SJSA1 (cell line): ENCODE measurements at places on chromosomes 11 and 22.

GRCh38 chr22:46122511-46122971 is 27.8 kb upstream of the PPARA start:
- DNase-seq, result peak; percentile 58

DNA sequence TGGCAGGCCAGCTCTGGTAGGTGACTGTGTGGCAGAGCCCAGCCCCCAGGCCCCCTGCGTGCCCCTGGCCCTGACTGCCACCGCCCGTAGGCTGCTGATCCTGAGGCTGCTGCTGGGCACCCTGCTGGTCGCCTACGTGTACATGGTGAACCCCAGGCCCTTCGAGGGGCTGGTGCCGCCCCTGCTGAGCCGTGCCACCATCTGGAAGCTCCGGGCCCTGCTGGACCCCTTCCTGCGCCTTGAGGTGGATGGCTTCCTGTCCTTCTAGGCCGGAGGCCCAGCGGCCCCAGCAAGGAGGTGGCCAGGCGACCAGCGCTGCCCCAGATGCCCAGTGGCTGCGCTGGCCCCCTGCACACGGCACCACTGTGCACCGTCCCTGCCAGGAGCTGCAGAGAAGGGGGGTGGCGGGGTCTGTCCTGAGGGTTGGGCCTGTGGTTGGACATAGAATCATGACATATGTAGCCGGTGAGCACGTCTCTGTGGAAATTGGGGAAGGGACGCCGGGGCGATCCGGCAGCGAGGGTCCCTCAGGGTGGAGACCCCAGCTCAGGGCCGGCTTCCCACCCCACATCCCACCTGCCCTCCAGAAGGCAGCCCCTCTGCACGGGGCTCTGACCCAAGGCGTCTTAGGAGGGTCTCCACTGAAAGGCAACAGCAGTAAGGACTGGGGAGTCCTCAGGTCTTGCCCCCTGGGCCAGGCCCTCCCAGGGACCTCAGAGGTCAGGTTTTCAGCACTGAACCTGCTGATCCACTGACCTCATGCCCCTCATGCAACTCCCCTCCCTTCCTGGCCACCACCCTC is 185.4 kb downstream of the IGLL1 start:
- no peak for DNase-seq

- DNase-seq, result no peak
Measured at GRCh38 chr11:35050541-35050995, 88.4 kb upstream of the CD44 start.

DNA sequence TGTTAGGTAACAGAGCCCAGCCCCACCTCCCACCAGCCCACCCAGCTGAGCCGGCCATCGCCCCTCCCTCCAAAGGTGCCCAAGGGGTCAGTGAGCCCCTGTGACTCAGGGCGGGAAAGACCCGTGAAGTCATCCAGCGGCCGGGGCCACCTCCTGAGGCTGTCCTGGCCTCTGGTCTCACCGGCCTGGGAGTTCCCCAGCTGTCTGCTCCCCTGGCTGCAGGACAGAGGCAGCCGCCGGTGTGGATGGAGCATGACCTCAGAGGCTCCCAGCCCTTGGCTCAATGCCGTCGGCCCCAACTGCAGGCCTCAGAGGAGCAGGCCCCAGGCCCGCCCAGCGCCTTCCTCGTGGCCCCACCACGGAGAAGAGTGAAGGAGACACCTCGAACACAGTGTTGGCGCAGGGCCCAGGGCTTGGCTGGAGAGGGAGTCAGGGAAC is 28.7 kb downstream of the RPL3 start:
- peak; percentile 91 for DNase-seq

- DNase-seq, result no peak
Measured at GRCh38 chr11:112253605-112254242, 6.9 kb downstream of the PLET1 start.

DNA sequence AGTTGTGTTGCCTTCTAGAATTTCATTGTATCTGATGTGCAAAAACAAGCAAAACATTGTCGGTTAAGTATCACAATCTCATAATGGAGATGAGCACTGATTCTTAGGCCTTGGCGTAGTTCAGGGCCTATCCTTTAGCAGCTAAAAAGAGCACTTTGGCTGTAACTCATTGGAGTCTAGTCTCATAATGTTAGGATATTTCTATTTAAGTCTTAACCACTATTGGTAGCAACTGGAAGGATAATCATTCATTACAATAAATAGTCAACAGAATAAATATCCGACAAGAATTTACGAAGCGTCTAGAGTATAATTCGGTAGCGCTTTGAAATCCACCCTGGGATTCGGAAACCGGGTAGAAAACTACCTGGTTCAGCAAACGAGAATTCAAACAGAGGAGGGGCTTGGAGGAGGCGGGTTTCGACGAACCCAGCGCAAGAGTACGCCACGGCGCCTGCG is 461 bp upstream of the EED start:
- no peak for DNase-seq

GRCh38 chr22:29092243-29092642 is 19.4 kb downstream of the KREMEN1 start:
- no peak for DNase-seq

DNA sequence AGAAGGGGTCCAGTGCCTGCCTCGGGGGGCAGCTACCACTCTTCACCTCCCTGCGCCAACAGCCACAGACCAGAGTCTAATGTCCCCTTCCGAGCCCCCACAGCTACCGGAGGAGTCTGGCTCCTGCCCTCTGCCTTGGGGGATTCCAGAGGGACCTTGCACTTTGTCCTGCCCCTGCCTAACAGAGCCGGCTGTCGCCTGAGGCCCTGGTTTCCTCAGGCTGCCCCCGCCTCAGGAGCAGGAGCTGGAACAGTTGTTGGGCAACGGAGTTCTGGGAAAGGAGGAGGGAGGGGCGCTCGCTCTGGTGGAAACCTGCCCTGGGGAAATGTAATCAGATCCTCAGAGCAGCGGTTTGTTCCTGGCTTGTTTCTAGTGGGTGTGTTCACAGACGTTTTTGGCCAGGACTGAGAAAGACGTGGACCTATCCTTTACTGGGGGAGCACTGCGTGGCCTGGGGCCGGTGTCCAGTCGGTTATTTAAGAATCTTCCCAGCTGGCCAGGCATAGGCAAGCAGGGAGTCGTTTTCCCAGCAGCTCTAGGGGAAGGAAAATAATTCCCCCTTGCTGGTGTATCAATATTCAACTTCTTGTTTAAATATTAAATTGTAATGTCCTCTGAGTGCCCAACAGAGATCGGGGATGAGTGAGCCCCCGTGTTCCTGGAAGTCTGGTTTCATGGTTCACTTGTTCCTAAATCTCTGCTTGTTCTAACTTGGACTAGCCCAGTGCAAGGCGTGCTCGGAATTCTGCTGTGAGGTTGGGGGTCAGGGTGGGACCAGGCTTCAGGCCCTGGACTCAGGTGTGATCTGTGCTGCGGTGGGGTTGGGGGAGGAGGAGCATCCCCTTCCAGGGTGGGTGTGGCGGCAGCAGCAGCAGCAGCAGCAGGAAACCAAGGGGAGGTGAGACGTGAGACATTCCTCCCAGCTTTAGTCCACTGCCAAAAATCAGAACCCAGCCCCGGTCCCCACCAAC is 32.1 kb downstream of the A4GALT start:
- no peak for DNase-seq

- peak; percentile 99 for DNase-seq
Measured at GRCh38 chr11:65498977-65499712, at the start of gene MALAT1. MALAT1 (plus strand) TSS chr11:65499045.

GRCh38 chr11:128783513-128783912 is 83.6 kb downstream of the KCNJ1 start:
- no peak for DNase-seq

- no peak for DNase-seq
Measured at GRCh38 chr11:69295079-69295994, 1.4 kb downstream of the MYEOV start.

DNA sequence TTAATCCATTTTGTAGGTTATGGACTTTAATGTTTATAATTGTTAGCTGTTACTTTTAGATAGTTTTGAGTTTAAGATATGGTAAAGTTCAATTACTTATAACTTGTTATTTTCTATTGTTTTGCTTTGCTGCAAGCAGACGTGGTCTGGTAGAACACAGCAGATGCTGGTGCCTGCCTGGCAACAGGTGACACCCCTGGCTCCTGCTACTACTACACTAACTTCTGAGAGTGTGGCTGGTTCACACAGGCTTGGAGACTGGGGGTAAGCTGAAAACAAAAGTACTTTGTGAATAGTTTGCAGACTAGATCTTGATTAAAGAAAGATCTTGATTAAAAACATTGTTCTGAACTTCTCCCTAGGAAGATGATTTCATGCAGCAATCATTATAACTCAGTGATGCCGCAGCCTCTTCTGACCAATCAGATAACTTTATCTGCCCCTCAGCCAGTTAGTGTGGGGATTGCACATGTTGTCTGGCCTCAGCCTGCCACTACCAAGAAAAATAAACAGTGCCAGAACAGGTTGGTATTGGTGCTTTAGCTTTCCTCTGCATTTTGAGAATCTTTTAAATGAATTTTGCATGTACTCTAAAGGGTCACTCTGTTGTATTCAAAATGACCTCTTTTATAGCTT is 90.4 kb downstream of the HIPK3 start:
- no peak for DNase-seq

DNA sequence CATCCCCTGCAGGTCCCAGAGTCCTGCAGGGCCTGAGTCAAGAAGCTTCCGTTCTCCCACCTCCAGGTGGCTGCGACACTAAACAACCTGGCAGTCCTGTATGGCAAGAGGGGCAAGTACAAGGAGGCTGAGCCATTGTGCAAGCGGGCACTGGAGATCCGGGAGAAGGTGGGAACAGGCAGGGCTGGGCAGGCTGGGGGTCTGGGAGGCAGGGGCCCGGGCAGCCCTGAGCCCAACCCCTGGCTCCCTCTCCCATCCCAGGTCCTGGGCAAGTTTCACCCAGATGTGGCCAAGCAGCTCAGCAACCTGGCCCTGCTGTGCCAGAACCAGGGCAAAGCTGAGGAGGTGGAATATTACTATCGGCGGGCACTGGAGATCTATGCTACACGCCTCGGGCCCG is 4.7 kb upstream of the RAB1B start:
- DNase-seq, result no peak

- DNase-seq, result no peak
Measured at GRCh38 chr11:4017129-4017528, 77.5 kb upstream of the RRM1 start.

- DNase-seq, result no peak
Measured at GRCh38 chr22:35609761-35610160, 7.4 kb downstream of the MB start.

DNA sequence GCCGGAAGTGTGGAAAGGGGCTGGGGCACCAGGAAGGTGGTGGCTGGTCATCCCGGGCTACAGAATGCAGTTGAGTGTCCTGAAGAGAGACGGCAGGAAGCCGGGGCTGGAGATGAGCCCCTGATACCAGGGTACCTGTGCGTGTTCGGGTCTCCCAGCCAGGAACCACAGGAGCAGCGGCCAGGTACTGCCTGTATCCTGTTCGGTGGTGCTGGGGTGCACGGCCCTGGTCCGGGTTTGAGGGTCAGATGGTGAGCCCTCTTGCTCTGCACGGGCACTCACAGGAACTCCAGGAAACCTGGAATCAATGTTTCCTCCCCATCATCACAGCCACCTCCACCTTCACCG is 253.1 kb upstream of the B3GAT1 start:
- DNase-seq, result no peak

GRCh38 chr11:60765355-60765754 is 8.7 kb downstream of the MS4A15 start:
- no peak for DNase-seq
